ENCODE measurements at places on chromosomes 6 and 20. TPM values are rescaled to one million over a fixed set of nuclear protein-coding genes. Genes with fewer than 3 reads are reported as not detected.

The CST3 gene
- 899 TPM for total RNA-seq

The SF3B5 gene
- total RNA-seq: 201 TPM

The PRELID3B gene
- 44.7 TPM for total RNA-seq

The EMILIN3 gene
- total RNA-seq: 0.13 TPM

- H3K27me3 ChIP-seq: no peaks in the 10 kb centered on the region
- H3K4me3 ChIP-seq: no peak overlapping the region
- no peaks in the 10 kb centered on the region for H3K36me3 ChIP-seq
- H3K4me1 ChIP-seq: peaks cover 37% of the 10 kb centered on the region
- no peak for DNase-seq
- H3K27ac ChIP-seq: no peak overlapping the region
These were observed 20.9 kb downstream of the HIVEP1 start for GRCh38 chr6:12032783-12033573.

- H3K27me3 ChIP-seq: no peaks in the 10 kb centered on the region
- H3K27ac ChIP-seq: no peak overlapping the region
- DNase-seq: no peak
- no peaks in the 10 kb centered on the region for H3K36me3 ChIP-seq
- no peaks in the 10 kb centered on the region for H3K4me1 ChIP-seq
These were observed 21.7 kb upstream of the IL17A start for GRCh38 chr6:52164319-52165094.

GRCh38 chr6:27593200-27593818 lies 120.4 kb upstream of the ZNF184 start:
- DNase-seq: no peak
- peaks cover 10% of the 10 kb centered on the region for H3K27me3 ChIP-seq
- no peak overlapping the region for H3K27ac ChIP-seq
- H3K4me3 ChIP-seq: no peak overlapping the region
- no peaks in the 10 kb centered on the region for H3K36me3 ChIP-seq

DNA sequence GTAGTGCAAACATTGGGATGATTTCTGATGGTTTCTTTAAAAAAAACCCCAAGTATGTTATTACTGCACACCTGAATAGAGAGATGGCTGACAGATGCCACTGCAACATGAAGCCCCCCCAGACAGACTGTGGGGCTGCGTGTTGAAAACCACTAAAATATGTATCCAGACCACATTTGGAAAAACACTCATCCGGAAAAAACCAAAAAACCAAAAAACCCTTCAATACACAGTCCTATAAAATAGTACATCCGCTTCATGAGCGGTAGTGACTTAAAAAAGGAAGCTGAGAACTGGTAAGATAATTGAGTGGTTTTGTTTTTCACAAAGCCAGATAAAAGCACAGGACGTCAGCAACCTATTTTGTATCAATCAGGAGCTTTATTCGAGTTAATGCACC lies 47.1 kb upstream of the EDN3 start:
- H3K27ac ChIP-seq: no peak overlapping the region
- H3K27me3 ChIP-seq: no peaks in the 10 kb centered on the region
- DNase-seq: no peak
- H3K4me3 ChIP-seq: no peak overlapping the region
- H3K4me1 ChIP-seq: no peaks in the 10 kb centered on the region
- H3K36me3 ChIP-seq: no peaks in the 10 kb centered on the region

DNA sequence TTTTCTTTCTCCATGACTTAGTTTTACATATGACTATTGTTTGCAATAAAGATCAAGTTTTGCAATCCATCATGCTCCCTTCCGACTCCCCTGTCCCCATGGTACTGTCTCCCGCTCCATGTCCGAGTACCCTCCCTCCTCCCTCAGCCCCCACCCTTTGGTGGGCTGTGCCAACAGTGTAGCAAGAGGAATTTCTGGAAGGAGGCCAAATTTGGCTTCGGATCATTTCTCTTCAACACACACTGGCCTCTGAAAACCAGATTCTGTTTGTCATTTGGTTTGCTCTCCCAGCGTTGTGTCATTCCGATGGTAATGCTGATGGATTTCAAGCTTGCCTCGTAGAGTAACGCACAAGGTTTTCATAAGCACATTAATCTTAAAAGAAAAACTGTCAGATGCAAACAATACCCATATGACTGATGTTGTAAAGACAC lies 22.9 kb upstream of the PAX1 start:
- H3K27me3 ChIP-seq: no peaks in the 10 kb centered on the region
- peaks cover 6% of the 10 kb centered on the region for H3K4me1 ChIP-seq
- DNase-seq: no peak
- H3K27ac ChIP-seq: no peak overlapping the region
- H3K4me3 ChIP-seq: no peak overlapping the region

- H3K27me3 ChIP-seq: no peaks in the 10 kb centered on the region
- no peaks in the 10 kb centered on the region for H3K4me1 ChIP-seq
- H3K27ac ChIP-seq: no peak overlapping the region
- H3K4me3 ChIP-seq: no peak overlapping the region
- no peaks in the 10 kb centered on the region for H3K36me3 ChIP-seq
These were observed 317.6 kb downstream of the PRKN start for GRCh38 chr6:162409741-162410691.

GRCh38 chr20:4912380-4913142 lies 88.7 kb downstream of the SLC23A2 start:
- peaks cover 22% of the 10 kb centered on the region for H3K36me3 ChIP-seq
- no peak overlapping the region for H3K27ac ChIP-seq
- no peak overlapping the region for H3K4me3 ChIP-seq
- no peaks in the 10 kb centered on the region for H3K27me3 ChIP-seq

- H3K4me3 ChIP-seq: no peak overlapping the region
- H3K27me3 ChIP-seq: no peaks in the 10 kb centered on the region
- H3K27ac ChIP-seq: no peak overlapping the region
- H3K36me3 ChIP-seq: no peaks in the 10 kb centered on the region
These were observed 9.2 kb upstream of the IL22RA2 start for GRCh38 chr6:137182654-137183073.

Measured in esophagus squamous epithelium (tissue), 5 donors.